ENCODE measurements at places on chromosomes 16 and 17.
A peak's percentile ranks its signal among the peaks of the same experiment; 100 is the strongest.

- DNase-seq = no peak
These were observed 681 bp downstream of the TMEM102 start for GRCh38 chr17:7435676-7436555.

- DNase-seq = no peak
These were observed 12.3 kb upstream of the CCL2 start for GRCh38 chr17:34242587-34243363.

DNA sequence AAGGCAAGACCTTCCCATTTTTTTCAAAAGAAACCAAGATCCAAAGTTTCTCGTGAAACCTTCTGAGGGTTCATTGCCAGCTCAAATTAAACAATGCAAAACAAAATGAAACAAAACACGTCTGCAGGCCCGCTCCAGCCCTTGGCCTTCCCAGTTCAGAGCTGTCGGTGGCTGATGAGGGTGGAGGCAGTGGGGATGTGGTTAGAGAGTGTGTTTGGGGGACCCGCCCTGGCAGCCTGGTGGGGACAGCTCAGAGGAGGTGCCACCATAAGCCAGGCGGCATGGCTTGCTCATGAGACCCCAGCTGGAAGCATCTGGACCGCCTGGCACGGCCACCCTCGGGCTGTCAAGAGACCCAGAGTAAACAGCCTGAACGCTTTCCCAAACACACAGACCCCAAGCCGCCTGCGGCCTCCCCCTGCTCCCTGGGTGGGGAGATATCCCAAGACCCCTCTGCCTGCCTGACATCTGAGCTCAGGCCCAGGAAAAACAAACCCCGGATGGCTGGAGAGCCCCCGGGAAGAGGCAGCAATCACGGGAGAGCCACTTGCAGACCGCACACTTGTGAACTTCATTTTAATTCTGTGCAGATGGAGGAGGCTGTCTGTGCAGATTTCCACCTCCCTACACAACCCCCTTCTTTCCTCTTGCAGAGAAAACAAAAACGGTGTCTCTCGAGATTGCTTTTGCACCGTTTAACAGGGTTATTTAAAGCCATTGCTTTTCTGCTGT is 35.4 kb upstream of the LITAF start:
- no peak for DNase-seq

- DNase-seq = no peak
These were observed 7.1 kb upstream of the SRRM2 start for GRCh38 chr16:2745116-2745890.

GRCh38 chr16:18979936-18980335 is 3.8 kb upstream of the TMC7 start:
- DNase-seq = no peak

- no peak for DNase-seq
These were observed 5.0 kb downstream of the ARMC7 start for GRCh38 chr17:75114552-75115314.

- DNase-seq = no peak
These were observed 31.9 kb upstream of the CPHXL start for GRCh38 chr16:75758215-75758614.

DNA sequence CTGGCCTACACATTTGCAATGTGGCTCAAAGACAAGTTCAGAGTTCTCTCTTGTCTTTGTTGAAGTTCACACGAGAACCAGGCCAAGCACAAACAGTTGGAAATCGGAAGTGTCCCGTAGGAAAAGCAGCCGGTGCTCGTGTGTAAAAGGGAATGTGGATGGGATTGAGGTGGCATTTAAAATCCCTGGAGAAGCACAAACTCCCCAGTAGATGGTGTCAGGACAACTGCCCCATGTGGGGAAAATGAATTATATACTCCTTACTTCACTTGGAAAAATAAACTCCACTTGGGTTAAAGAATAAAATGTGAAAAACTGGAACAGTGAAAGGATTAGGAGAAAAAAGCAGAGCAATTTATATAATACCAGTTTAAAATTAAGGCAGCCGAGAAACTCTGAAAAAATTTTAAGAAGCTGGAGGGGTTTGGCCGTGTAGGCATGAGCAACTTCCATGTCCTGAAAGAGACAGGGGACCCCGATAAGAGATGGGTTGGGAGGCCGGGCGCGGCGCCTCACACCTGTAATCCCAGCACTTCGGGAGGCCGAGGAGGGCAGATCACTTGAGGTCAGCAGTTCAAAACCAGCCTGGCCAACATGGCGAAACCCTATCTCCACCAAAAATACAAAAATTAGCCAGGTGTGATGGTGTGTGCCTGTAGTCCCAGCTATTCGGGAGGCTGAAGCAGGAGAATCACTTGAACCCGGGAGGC is 28.1 kb downstream of the CBFA2T3 start:
- no peak for DNase-seq

- no peak for DNase-seq
These were observed 7.7 kb downstream of the HAPSTR1 start for GRCh38 chr16:9099131-9099625.

- no peak for DNase-seq
These were observed 52.3 kb upstream of the LGALS9 start for GRCh38 chr17:27578718-27579085.

- DNase-seq = no peak
These were observed 18.5 kb downstream of the DEXI start for GRCh38 chr16:10923650-10924214.

- DNase-seq = no peak
These were observed 121.4 kb downstream of the SKAP1 start for GRCh38 chr17:48308581-48308980.

GRCh38 chr16:54431041-54431996 is 144.7 kb upstream of the IRX3 start:
- no peak for DNase-seq

DNA sequence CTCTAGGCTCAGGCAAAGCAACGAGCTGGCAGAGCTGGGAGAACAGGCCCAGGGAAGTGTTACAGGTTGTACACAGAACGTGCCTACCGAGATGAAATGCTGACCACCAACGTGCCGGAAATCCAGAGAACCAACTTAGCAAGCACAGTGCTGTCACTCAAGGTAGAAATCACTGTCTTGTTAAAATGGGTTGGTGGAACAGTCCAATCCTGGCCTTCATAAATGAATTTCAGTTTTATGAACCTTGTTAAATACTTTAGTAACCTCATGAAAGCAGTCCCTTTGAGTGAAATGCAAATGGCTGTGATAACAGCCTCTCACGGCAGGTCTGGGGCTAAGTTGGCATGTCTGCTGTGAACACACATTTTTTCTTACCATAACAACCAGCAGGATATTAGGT is 29.0 kb downstream of the ETV4 start:
- DNase-seq = no peak

DNA sequence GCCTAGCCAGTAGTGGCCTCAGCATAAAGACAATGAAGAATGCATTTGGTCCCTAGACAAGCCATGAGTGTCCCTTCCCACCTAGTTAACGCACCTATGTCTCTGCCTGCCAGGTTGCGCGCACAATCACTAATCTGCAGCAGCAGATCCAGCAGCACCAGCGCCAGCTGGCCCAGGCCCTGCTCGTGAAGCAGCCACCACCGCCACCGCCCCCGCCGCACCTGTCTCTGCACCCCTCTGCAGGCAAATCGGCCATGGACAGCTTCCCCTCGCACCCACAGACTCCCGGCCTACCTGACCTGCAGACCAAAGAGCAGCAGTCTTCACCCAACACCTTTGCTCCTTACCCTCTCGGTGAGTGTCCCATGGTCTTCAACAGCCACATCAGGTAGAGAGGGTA is 41.8 kb downstream of the TMC6 start:
- DNase-seq = no peak

- DNase-seq = no peak
These were observed 243.3 kb downstream of the MSI2 start for GRCh38 chr17:57499648-57500049.

GRCh38 chr17:36791150-36791941 is 145.9 kb upstream of the LHX1 start:
- DNase-seq = no peak

DNA sequence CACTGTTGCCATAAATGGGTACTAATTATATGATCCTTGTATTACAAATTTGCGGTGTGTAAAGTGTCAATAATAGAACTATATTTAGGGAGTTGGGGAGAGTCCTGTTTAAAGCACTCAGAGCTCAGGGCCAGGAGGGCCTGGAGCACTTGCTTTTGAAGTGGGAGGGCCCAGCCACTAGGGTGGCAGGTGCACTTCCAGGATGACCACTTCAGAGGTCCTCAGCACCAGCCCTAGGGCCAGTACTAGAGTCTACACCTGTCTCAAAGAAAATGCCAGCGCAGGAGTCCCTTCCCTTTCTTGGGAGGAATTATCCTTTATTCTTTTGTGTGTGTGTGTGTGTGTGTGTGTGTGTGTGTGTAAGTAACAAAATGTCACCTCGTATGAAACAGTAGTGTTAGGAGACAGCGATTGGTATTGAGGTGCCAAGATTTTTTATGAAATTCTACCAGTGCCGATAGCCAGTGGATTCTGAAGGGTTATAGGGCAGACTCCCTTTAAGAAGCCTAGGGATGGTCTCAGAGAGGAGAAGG is 31.9 kb downstream of the MYO18A start:
- DNase-seq = peak; percentile 78

Data from NCI-H187 (cell line).